ENCODE measurements at places on chromosomes 7 and 10.

DNA sequence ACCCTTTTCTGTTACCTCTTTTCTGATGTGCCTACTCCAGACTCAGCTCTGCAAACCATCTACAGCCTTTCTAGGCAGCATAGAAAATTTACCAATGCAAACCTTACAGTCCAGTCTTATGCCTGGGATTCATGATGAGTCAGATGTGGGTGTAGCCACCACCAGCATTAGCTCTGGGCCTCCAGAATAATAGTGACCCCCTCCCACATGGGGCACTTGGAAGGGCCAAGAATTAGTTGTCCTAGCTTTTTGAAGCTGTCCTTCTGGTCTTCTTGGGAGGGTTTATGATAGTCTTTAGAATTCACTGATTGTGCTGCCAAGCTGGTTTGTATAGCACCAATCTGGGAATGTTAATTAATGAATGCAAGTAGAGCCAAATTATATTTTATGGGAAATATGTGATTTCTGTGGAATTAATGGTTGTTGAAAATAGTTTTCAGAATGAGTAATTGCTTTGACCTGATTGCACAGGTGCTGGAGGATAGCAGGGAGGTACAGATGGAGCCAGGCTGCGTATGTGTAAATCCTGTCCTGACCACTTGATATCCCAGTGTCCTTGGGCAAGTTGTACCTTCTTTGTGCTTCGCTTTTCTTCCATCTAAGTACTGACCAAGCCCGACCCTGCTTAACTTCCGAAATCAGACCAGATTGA is 94.8 kb downstream of the CPED1 start:
- no peak for DNase-seq

- no peak for DNase-seq
These were observed 407.5 kb upstream of the PRKCQ start for GRCh38 chr10:6987536-6987945.

GRCh38 chr7:79822620-79823240 is 311.9 kb upstream of the GNAI1 start:
- no peak for DNase-seq

DNA sequence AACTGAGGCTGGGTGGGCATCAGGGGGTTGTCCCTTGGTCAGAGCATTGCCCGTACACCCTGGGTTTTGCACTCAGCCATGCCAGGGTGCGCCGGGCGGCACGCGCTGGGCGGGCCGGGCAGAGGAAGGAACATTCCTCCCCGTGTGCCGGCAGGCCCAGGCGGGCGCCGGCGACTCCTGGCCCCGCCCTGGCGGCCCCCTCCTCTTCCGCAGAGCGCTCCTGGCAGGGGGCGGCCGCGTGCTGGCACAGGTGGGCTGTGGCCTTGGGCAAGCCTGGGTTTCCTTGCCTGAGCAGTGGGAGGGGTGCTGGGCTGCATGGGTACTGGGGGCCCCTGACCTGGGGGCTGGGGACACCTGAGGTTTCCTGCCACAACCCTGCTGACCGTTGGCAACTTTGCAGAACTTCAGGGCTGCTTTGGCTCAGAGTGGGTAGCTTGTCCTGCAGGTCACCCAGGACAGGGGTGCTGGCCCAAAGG is 3.9 kb downstream of the LFNG start:
- DNase-seq = no peak

- DNase-seq = no peak
These were observed 41.0 kb downstream of the VWA2 start for GRCh38 chr10:114279901-114280644.

DNA sequence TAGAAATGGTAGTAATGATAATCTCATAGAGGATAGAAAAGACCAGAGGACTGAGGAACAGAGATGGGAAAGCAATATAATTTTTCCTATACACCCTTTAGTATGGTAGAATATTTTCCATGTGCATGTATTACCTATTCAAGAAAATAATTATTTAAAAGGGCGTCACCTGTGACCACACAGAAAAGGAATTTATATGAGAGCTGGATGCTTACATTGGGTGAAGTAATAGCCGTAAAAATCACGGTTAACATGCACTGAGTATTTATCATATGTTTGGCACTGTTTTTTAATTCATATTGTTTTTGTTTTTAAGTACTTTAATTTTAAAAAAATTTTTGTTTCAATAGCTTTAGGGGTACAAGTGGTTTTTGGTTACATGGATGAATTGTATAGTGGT is 195.1 kb downstream of the IPMK start:
- DNase-seq = no peak

DNA sequence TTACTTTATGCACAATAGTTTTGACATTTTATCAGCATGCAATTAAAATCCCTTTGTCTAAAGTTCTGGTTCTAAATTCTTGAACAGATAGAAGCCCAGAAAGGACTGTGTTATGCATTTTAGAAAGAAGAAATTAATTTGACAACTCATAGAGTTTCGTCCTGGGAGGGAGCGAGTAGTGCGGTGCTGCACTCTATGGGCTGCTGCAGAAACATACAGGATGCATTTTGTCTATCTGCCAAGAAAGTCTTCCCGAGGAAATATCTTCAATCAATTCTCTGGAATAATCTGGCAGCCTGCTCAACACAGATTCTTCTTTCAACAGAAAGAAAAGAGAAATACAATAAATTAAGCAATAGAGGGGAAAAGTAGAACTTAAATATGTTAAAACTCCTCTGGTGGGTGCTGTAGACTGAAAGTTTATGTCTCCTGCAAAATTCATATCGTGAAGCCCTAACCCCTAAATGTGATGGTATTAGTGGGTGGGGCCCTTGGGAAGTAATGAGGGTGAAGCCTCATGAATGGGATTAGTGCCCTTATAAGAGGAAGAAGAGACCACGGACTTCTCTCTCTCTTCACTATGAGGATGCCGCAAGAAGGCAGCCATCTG is 39.0 kb upstream of the IFRD1 start:
- DNase-seq = no peak

GRCh38 chr7:38232502-38233366 is 40.7 kb downstream of the TARP start:
- peak; percentile 90 for DNase-seq

- DNase-seq = no peak
These were observed 43.2 kb downstream of the HIBADH start for GRCh38 chr7:27619492-27619891.

GRCh38 chr7:90749774-90750173 is 153.7 kb downstream of the CDK14 start:
- no peak for DNase-seq

- DNase-seq = no peak
These were observed 435.8 kb downstream of the EXOC4 start for GRCh38 chr7:133688483-133689239.

- peak; percentile 38 for DNase-seq
These were observed 2.4 kb downstream of the TMEM72 start for GRCh38 chr10:44913350-44914081.

DNA sequence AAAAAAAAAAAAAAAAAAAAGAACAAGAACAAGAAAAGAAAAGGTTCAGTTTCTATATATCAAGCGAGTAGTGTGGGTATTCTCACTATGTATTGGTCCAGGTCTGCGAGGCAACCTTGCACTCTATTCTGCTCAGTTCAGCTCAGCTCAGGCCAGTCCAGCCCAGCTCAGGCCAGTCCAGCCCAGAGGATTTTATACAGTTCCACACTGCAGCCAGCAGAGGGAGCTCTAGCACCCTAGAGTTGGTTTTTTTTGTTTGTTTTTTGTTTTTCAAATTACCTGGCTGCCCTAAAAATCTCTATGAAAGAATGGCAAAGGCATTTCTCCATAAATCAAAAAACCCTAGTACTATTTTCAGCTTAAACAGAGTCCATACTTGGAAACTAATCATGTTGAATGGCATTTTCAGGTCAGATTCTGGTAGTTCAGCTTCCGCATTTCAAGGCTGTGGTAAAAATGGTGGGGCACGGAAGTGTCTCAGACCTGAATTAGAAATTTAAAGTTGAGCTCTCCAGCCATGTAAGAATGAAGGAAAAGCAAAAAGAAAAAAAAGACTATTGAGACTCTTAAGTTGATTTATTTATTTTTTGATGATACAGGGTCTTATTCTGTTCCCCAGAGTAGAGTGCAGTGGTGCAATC is 55.2 kb upstream of the GSDME start:
- DNase-seq = peak; percentile 61

GRCh38 chr10:101766753-101767599 is 8.9 kb downstream of the FGF8 start:
- DNase-seq = no peak

- DNase-seq = no peak
These were observed 540.0 kb downstream of the TCERG1L start for GRCh38 chr10:130771491-130771946.

DNA sequence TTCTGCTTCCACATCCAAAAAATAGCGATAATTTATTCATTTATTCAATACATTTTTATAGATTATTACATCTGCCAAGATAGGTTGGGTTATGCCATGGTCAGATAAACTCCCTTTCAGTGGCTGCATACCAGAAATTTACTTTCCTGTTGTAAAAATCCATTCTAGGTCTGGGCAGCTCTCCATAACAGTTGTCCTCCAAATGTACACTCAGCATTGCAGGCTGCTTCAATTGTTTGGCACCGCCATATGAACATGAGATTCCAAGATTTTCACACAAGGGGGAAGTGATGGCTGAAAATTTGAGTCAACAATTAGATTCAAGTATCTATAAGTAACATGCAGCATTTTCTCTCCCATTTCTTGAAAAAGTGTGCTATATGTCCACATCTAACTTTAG is 568.7 kb downstream of the ETV1 start:
- DNase-seq = no peak

GRCh38 chr7:108054537-108054936 is 51.6 kb upstream of the LAMB1 start:
- DNase-seq = no peak

DNA sequence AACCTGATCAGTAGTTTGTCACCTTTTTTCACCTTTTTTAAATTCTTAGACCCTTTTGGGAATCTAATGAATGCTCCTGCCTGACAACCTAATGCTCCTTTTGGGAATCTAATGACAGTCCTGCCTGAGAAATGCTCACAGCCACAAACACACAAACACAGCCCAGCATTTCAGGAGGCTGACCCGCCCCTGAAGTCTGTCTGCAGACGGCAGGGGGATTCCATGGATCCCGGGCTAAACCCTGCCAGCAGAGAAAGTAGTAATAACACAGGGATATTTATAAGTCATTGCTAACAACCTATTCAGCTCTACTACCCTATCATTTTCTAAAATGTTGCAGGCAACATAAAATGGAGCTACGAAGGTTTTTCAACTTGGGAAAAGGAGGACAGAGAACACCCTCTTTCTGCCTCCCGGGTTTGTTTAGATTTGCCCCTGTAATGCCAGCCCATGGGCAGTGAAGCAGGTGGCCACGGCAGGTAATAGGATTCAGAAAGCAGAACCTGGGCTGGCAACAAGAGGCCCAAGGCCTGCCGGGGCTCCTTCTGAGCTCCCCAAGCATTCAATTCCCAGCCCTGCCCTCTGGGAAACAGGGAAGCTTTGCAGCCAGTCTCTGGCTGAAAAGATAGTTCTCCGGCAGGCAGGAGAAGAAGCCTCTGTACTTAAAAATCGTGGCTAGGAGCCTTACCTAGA is 65.2 kb downstream of the CREB3L2 start:
- DNase-seq = no peak

DNA sequence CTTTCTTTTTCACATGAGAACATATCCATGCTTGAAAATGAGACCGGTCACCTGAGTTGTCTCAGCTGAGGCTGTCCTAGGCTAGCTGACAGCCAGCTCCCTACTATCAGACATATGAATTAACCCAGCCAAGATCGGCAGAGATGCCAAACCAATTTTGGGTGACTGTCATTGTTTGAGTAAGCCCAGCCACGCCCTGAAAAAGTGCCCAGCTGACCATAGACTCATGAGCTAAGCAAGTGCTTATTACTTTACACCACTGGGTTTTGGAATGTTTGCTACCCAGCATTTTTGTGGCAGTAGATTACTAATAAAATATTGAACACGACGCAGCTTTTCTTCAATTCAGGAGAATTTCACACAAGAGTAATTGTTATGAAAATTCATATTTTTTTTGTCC is 265.2 kb upstream of the LYZL1 start:
- no peak for DNase-seq

DNA sequence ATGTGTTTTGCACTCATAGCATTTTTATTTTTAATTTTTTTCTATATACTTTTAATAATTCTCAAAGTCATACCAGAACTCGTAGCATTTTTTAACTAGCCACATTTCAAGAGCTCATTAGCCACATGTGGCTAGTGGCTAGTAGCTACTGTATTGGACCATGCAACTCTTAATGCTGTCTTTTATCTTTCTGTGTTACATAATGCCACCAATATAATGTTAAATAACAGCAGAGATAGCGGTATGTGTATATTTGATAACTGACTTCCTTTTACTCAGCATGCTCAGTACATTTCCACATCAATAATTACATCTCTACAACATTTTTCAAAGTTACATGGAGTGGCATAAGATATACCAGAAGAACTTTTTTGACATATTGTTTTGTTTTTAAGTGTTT is 91.4 kb downstream of the CDK13 start:
- no peak for DNase-seq

DNA sequence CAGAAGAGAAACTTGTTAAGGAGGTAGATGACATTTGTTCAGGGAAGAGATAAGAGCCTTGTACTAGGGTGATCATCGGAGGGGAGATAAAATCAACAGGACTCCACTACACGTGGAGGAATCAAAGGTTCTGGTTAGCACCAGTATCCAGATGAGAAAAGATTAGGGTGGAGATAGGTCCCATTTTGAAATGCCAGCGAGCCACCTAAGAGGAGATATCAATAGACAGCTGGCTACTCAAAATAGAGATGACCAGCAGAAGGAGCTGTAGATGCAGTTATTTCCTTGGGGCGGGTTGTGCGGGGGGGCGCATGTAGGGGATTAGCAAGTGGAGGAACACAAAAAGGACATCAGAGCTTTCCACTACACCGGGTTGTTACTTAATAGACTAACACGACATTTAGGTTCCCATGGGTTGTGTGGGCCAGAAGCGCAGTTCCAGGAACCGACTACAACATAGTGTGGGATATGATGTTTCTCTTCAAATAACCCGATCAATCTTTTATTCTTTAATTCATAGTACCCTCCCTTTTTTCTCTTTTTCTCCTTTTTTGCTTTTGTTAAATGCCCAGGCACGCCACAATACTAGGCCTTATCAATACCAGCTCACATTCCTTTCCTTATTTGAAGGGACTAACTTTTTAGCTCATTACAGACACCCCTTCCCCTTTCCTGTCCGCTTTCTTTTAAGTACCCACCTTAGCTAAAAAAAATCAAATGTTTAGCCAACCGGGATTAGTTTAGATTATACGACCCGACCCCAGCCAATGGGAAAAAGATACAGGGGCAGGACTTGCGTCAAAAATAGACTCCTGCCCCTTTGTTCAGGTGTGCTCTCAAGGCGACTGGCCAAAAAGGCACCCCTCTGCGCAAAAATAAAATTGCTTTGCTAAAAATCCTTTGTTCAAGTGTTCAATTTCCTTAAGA is 2.0 kb upstream of the KIF11 start:
- DNase-seq = peak; percentile 31

Measured in activated CD8-positive, alpha-beta T cell treated with anti-CD3 and anti-CD28 coated beads, Interleukin-2, amount 10 ng/mL, durations not matched to agents 7 days and 5 days (primary cell).